COR-L47 (cell line): ENCODE measurements at places on chromosomes 16 and 17.

DNA sequence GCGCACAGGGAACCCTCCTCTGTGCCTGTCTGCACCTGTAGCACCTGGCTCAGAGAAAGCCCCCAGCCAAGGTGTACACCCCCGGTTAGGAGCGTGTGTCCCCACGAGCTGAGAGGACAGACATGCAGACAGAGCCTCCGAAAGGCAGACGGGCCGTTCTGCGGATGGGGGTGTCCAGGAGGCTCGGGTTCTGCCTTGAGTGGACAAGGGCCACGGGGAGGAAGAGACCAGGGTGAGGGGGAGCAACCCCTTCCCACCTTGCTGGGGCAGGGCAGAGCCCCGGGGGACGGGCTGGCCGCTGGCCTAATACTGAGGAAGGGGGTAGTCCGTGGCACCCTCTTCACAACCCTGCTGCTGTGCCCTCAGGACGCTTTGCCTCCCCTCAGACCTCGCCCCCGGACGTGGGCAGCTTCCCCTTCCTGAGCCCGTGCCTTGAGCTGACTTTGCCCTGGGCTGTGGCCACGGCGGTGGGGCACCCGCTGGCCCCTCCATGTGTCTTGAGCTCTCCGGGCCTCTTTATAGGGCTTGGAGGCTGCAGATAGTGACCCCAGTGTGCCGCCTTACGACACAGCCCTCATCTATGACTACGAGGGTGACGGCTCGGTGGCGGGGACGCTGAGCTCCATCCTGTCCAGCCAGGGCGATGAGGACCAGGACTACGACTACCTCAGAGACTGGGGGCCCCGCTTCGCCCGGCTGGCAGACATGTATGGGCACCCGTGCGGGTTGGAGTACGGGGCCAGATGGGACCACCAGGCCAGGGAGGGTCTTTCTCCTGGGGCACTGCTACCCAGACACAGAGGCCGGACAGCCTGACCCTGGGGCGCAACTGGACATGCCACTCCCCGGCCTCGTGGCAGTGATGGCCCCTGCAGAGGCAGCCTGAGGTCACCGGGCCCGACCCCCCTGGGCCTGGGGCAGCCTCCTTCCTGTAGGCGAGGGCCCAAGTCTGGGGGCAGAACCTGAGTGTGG lies 5.7 kb downstream of the SLC22A31 start:
- DNase-seq = no peak

DNA sequence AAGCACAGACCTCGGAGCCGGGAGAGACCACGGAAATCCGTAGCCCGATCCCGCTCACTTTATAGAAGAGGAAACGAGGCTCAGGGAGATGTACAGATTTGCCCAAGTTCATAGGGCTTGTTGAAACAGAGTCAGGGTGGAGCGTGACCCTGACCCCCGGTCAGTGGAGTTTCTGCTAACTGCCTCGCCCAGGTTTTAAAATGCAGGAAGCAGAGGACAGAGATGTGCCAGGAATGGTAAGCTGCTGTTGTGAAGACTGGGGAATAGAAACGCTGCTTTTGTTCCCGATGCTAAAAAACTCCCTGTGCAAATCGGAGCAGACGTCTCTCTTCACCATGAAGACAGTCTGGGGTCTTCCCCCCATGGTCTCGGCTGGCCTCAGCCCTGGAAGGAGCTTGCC lies 403.0 kb downstream of the SEC14L1 start:
- no peak for DNase-seq

GRCh38 chr17:71899317-71899716 lies 221.5 kb upstream of the SOX9 start:
- no peak for DNase-seq

DNA sequence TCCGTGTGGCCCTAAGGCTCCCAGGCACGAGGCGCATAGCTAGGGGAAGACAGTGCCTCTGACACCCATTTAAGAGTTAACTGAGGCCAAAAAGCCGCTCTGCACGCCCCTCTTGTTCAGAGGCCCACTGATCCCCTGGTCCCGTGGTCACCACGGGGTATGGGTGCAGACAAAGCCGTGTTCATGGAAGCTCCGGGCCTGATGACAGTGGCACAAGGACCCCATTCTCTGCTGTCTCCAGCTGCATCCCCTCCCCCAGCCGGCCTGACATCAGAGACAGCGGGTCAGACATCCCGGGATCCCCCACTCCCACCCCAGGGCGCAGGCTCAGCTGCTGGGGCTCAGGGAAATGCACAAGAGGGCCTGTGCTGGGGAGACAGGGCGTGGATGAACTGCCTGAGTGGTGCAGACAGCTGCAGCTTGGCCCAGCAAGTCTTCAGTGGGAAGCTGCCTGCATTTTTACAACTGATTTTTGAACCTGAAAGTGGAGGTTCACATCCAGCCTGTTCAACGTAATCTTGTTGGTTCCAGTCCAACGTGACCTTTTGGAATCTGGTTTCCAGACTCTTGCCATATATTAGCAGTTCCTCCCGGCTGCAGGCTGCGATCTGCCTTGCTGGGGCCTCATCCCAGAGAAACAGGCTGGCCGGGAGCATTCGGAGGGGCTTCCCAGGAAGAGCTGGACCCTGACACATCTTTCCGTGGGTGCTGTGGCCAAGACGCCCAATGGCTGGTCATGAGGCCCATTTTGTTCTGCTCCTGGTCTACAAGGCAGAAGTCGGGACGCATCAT lies 9.7 kb upstream of the BAHCC1 start:
- no peak for DNase-seq

DNA sequence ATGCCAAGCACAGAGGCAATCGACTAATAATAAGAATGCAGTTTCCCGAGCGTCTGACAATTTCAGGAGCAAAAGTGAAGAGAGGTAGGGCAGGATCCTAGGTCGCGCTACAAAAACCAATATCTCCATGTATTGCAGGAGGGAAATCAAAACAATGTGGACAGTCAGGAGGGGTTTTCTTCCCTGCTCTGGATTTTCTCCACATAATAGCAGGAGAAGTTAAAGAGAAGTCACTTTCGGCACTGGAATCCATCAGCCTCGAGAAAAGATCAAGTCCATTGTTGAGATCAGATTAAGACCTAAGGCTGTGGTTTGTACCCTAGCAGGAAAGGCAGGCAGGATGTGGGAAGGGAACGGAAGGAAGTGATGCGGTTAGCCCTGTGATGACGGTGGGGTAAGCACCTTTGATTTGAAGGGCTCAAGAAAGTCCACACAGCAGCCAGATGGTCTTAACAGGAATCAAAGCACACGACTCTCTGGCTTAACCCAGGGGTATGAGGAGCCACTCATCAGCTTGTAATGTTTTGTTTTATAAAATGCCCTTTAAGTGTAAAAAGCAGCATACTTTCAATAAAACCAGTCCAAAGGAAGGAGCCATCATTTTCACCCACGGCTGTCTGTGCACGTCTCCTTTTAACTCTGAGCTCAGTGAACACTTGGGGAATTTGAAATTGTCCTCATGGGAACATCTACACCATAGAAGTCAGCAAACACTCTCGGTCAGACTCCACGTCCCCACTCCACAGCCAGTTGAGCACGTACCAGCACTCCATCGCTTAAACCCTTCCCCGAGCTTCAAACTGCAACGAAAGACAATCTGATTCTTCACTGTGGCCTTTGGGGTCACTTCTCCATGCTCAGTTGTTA lies 15.8 kb upstream of the AKTIP start:
- DNase-seq = no peak

- no peak for DNase-seq
Measured at GRCh38 chr17:82569621-82570020, 50.1 kb downstream of the FOXK2 start.

DNA sequence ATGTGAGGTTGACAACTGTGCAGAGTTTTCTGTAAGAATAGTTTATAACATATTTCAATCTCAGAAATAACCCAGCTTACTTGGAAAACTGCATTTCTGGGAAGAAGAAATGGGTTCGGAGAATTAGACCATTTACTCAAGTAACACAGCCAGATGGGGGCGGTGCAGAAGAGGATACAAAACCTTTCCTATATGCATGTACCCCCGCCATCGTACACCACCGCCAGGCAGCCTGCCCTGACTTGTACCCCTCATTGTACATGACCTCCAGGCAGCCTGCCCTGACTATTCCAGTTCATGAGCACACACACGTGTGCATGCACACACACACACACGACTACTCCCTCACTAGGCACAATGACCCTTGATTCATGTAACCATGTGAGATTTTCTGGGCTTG lies 154.0 kb downstream of the C16orf78 start:
- DNase-seq = no peak

GRCh38 chr17:60039847-60040442 lies 38.8 kb downstream of the HEATR6 start:
- DNase-seq = no peak

DNA sequence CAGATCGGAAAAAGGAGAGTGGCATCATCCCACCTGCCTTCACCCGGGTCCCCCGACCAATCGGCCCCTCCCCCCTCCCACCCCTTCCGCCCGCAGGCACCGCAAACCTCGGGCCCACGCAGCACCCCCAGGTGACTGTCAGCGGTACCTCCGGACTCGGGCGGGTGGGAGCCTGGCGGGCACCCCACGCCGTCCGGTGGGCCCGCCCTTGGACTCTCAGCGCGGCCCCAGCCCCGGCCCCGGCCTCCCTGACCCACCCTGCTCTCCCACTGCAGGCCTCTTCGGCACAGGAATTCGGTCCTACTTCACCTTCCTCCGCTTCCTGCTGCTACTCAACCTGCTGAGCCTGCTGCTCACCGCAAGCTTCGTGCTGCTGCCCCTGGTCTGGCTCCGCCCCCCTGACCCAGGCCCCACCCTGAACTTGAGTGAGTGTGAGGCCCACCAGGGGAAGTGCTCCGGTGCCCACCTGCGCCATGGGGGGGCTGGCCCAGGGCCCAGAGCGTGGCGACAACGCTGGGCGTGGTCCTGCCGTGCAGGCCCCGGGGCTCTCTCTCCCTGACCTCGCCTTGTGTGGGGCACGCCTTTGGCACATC lies 1.6 kb downstream of the TMC8 start:
- DNase-seq = no peak

DNA sequence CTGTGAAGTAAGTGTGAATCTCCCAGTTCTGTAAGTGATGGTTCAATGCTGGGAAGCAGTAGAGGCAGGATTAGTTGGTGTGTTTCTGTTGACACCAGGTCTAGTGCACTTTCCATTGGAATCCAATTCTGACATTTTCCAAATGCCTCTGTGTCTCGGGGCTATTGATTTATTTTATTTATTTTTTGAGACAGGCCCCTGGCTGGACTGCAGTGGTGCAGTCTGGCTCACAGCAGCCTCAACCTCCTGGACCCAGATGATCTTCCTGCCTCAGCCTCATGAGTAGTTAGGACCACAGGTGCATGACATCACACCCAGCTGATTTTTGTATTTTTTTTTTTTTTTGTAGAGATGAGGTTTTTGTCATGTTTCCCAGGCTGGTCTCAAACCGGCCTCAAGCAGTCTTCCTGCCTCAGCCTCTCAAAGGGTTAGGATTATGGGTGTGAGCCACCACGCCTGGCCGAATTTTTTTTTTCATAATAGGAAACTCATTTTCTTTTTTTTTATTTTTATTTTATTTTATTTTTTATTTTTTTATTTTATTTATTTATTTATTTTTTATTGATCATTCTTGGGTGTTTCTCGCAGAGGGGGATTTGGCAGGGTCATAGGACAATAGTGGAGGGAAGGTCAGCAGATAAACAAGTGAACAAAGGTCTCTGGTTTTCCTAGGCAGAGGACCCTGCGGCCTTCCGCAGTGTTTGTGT lies 61.7 kb downstream of the YPEL2 start:
- no peak for DNase-seq
